ENCODE measurements at places on chromosomes 5 and 9.

DNA sequence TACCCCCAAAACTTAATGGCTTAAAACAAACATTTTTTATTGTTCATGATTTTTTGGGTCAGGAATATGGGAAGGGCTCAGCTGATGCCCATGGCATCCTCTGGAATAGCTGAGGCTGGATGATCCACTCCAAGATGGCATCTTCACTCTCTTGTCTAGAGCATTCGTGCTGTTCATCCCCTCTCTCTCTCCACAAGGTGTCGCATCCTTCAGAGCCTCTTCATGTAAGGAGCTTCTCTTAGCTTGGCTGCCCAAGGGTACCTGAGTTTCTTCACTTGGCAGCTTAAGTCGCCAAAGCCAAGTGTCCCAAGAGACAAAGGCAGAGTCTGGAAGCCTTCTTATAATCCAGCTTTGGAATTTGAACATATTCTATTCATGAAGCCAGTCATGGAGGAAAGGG, 294.7 kb downstream of the CHSY3 start:
- DNase-seq: no peak

- no peak for DNase-seq
These were observed 5.7 kb upstream of the BRD3 start for GRCh38 chr9:134073500-134073899.

DNA sequence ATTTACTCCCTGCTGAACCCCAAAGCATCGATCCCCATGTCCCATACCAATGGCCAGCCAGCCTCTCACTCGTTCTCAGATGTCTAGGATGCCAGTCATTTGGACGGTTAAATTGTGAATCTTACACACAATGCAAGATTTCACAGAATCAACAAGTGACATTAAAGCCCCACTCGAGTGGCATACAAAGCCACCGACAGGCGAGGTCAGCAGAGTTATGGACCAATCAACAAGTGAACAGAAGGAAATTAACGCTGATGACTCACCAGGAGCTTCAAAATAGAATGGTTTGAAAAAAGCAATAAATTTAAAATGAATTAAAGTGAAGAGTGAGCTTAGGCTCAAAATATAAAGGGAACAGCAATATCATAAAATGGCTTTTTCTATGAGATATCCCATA, 8.2 kb upstream of the RUFY1 start:
- no peak for DNase-seq

- DNase-seq: no peak
These were observed 75.4 kb downstream of the NDUFAF2 start for GRCh38 chr5:61020415-61020814.

- no peak for DNase-seq
These were observed 387.9 kb downstream of the MAT2B start for GRCh38 chr5:163893281-163893680.
